ENCODE measurements at places on chromosomes 11 and 22.

- no peak for DNase-seq
These were observed 5.4 kb upstream of the DKK3 start for GRCh38 chr11:12013781-12014180.

DNA sequence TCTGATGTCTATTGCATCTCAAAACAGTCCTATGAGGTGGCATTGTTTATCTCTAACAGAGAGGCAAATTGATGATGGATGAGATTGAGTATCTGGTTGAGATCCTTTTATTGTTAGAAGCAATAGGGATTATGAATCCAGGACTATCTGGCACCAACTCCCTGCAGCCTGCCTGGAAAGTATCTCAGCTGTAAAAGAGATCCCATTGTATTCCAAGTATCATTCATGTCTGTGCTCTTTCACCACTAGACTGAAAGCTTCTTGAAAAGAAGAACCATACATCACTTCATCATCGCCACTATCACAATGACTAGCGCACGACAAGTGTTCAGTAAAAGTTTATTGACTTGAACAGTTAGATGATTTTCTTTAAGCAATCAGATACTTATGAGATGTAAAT lies 41.9 kb upstream of the PCF11 start:
- no peak for DNase-seq

- DNase-seq = no peak
These were observed 7.1 kb upstream of the LMO2 start for GRCh38 chr11:33898957-33899356.

DNA sequence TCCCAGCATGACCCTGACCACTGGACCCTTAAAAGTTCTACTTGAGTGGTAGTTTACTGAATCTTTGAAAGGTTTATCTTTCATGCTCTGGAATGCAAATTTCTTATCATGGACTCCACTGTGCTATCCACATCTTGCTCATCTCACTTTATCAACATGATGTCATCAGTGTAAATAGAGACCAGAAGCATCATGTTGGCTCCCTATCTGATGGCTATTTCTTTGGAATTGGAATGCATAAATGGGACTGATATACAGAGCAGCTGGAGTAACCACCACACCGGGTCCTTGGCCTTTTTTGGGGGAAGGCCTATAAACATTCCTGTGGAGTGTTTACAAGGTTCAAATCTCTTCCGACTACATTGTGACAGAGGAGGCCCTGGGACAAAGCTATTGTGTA lies 74.1 kb upstream of the CEP126 start:
- DNase-seq = no peak

DNA sequence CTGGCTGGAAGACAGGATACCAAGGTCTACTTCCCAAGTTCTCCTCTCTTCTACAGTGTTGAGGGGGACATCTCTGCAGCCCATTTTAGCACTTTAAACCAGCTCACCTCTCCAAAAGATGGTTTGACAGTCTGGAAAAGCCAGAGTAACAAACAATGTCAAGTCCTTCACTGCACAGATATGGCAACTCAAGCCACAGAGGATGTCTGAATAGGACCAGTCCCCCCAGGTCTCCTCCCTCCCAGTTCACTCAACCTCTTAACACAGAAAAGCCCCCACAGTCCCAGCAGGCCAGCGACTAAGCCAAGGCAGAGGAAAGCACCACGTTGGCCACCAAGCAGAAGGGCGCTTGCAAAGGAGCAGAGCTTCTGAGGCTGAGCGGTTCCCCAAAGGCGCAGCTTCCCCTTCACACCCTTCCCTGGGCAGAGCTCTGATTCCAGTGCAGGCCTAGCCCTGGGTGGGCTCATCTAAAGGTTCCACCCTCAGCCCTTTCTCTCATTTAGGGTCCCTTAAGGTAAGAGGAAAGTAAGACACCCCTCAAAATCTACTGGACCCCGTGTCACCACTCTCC lies 62.7 kb downstream of the PAK1 start:
- DNase-seq = peak; percentile 22

DNA sequence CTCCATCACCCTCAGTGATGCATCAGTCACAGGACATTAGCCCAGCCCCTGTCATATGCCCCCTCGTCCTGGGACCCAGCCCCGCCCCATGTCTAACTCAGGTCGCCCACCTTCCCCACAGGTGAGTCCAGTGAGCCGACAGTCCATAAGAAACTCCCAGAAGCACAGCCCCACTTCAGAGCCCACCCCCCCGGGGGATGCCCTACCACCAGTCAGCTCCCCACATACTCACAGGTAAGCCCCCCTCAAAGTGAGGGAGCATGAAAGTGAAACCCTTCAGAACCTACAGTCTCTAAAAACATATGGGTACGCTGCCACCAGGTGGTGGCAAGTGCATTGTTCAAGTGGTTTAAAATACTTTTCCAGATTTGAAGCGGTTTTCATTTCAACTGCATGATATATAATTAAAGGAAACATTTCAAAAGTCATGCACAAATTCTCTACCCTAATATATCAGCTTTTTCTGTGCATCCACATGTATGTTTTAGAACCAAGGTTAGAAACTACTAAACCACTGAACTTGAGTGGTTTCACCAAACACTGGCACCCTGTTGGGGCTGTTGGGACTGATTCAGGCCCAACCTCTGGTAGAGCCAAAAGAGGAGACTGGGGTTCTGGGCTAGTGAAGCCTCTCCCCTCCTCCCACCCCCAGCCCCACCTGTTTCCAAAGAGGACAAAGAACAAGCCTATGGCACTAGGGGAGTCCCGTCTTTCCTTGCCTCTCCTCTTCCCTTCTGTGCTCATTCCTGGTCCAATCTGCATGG lies 17.3 kb downstream of the EPS8L2 start:
- DNase-seq = peak; percentile 63

DNA sequence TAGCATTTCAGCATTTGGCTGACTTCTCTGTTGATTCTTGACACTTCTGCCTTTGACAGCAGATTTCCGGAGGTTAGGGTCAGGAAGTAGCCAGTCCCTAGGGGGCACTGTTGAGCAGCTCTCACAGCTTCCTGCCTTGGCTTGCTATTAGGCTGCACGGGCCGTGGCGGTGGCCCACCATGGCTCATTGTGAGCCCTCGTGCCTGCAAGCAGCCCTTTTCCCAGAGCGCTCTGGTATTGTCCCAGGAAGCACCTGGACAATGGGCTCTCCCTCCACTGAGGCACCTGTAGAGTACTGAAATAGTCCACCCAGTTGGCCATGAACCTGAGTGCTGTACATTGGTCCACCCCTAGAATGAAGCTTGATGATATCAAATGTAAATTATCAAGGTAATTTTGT lies 100.2 kb upstream of the GAL start:
- peak; percentile 6 for DNase-seq

DNA sequence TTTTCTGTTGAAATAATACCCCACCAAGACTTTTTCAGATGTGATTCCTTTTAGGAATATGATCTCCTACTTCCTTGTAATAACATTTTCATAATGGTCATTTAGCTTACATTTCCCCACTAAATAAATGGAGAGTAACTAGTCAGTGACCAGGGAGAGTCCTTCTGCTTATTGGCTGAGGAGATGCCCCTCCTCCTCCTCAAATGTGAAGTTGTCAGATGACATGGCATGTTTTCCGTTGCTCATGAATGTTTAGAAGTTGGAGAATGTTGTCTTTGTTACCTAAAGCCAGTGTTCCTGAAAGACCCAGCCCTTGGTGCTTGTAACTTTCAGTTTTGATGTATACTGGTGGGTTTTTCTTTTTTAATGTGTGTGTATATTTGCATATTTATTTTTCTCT lies 38.2 kb downstream of the CSRP3 start:
- DNase-seq = no peak

- no peak for DNase-seq
These were observed 2.2 kb downstream of the LMF2 start for GRCh38 chr22:50505276-50505775.

DNA sequence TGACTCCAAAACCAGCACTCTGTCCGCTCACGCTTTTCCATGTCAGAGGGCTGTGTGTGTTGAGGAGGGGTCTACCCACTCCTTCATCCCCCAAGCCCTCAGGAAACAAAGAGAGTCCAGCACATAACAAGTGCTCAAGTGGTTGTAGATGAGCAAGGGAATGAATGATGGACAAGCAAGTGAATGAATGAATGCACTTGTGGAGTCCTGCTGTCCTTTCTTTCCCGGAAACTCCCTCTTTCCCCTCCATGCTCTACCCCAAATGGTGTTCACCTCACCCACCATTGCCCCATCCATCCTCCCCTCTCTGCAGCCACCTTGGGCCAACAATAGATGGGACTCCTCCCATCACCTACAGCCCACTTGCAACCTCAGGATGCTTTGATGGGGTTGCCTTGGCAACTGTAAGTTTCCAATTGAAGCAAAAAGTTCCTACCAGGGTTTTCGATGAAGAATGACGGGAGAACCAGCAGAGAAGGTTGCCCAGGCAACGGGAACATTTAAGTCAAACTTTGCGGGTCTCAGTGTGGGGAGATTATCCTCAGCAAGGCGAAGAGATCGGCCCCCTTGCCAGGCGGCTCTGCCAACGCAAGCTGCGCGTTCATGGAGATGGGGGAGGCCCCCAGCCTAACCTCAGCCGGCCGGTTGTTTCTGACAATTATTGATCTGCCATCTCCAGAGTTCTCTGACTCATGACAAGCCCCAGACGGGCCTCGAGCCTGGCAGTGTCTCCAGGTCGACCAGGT lies 51.1 kb downstream of the MCM5 start:
- no peak for DNase-seq

DNA sequence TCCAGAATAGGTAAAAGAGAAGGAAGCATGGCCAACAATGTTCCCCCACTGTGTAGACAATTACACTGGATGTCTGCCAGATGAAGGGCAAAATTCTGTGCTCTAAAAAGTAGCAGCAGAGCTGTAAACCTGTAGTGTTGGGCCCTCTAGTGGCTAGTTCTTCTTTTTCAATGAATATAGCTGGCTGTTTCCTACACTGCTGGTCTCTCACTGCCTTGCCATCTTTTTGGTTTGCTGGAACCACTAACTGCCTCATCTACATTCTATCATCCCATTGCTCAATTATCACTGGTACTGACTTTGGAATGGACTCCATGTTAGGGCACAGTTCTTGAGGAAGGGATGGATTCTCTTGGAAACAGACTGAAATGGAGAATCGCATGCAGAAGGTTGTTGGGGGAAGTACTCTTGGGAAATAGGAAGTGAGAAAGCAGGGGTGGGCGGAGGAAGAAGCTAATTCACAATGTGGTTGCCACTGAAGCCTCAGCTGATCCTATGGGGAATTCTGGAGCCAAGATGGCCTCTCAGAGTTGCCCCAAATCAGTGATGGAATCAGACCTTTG lies 17.9 kb downstream of the KCNE3 start:
- peak; percentile 62 for DNase-seq

- no peak for DNase-seq
These were observed 60.8 kb upstream of the NUP50 start for GRCh38 chr22:45102896-45103420.

GRCh38 chr11:117198613-117199012 lies 557 bp upstream of the TAGLN start:
- DNase-seq = no peak

DNA sequence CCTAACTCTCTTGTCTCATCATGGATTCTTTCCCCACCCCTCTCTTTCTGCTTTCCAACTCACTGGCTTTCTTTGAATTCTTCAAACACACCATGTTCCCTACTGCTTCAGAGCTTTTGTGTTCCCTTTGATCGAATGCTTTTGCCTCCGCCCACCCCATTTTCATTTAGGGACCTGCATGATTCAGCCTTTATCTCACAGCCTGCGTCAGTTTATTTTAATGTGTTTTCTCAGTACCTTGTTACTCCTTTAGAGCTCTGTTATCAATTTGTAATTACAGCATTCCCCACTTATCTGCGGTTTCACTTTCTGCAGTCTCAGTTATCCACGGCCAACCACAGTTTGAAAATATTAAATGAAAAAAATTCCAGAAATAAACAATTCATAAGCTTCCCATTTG lies 451.3 kb downstream of the METTL15 start:
- DNase-seq = no peak

GRCh38 chr22:42801252-42802080 lies 55.6 kb downstream of the ARFGAP3 start:
- DNase-seq = no peak

DNA sequence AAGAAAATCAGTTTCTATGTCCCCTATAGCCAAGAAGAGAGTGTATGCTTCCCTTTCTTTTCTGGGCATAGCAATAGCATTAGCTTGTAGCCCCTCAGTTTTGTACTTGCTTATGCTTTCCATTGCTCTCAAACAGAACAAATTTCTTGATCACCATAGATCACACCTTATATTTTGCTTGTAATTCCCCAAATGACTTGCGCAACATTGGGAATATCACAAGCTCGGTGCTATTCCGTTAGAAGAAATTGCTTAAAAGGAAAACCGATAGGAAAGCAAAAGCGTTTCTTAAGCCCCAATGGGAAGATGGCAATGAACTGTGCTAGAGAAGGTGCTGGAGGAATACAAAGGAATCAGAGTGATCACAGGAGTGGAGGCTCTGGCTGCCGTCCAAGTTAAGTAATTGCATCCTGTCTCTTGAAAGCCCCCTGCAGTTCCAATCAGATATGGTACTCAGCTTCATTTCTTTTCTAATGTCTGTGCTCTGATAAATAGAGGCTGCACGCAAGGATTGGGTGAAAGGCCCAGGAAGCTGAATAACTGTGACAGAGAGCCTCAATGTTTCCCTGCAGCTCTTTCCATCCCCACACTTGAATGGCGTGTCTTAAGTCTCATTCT lies 182.1 kb upstream of the KIRREL3 start:
- no peak for DNase-seq

GRCh38 chr22:50107529-50107928 lies 17.7 kb downstream of the MOV10L1 start:
- DNase-seq = no peak

GRCh38 chr11:15180212-15180792 lies 65.6 kb downstream of the INSC start:
- no peak for DNase-seq

GRCh38 chr22:50084080-50084477 lies 1.1 kb downstream of the MLC1 start:
- no peak for DNase-seq

GRCh38 chr22:23743303-23743705 lies 7.6 kb downstream of the ZNF70 start:
- peak; percentile 77 for DNase-seq

DNA sequence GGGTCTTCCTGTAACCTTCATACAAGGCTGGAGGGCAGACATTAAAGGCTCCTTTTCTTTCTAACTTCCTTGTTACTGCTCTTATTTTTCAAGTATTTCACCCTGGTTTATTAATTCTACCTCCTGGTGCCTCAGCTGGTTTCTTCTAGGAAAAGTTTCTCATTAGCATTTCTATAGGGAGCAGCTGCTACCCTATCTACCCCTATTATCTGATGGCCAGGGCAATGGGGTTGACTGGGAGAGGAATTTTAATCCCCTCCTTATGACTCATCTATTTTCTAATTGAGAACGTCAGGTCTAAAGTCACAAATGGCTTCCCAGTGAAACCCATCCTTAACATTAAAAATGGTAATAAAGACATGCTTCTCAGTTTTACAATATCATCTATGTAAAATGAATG lies 5.0 kb downstream of the MAP6 start:
- no peak for DNase-seq

DNA sequence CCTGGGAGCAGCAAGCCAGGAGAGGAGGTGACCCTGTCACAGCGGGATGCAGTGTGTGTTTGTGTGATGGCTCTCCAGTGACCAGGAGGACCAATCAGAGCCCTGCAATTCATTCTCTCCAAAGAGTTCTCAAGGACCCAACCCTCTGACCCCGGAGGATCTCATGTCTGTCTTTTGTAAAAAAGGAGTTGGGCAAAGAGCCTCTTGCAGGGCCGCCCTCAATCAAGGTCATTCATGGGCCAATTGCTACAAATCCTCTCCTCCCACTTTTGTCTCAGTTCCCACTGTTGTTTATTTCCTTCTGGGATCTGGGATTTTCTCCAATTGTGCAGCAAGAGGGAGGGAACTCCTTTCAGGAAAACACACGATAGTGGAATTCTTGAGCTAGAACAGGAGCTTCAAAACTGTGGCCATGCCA lies 4.0 kb downstream of the TECTA start:
- peak; percentile 87 for DNase-seq

All from hindlimb muscle (tissue), 1 donor.